ENCODE measurements at places on chromosomes 1 and 21. TPM values are rescaled to one million over a fixed set of nuclear protein-coding genes. Genes with fewer than 3 reads are reported as not detected.

- no peak for DNase-seq
Observed at GRCh38 chr1:36151134-36151844, 2.0 kb upstream of the TRAPPC3 start.

Gene OLIG2
- not detected for polyA plus RNA-seq

DNA sequence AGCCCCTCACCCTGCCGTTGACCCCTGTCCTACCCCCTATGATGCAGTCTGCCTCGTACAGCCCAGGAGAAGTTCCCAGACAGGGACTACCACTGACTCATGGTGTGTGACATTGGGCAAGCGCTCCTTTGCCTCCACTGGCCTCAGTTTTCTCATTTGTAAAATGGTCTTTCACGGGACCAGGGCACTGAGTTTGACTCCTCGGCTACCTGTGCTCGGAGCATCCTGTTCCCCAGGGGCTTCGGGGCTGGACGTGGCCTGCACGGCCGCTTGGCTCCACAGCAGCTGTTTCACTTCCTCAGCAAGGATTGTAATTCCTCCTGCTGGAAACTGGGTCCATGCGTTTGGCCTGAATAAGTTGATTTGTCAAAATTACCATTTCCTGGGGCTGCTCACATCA, 277.3 kb downstream of the MATN1 start:
- DNase-seq = no peak

DNA sequence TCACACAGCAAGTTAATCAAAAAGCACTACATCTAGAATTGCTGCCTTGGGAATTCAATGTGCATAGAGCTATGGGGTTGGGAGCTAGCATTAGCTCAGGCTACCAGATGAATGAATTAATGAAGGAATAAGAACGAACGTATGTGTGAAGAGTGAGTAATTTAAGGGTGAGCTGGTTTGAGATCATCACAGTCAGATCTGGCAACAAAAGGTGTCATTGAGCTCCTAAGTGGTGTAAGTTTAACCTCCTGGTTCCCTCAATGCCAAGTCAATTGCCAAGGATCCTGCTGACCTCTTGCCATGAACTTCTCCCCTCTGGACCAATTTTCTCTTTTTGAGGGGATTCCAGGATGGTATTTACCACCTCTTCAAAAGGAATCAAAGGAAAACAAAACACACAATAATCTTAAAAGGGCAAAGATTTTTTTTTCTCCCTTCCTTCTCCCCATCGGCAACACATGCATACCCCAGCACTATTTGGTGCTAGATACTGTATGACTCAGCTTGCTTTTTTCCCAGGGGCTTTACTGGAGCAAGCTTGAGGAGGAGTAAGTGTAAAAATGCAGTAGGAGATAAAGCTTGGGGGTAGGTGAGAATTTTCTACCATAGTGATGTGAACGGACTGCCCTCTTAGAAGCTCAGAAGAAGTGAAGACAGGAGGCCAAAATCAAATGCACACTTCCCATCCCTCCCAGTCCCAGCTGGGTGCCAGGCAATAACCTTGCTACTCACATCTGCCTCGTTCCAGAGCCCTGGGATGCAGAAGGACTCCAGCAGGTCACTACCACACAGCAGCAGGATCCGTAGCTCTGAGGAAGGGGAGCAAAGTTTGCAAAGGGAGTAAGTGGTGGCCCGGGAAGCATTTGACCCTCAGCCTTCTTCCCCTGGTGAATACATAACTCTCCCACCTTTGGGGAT, 92.0 kb downstream of the LAMC2 start:
- no peak for DNase-seq

DNA sequence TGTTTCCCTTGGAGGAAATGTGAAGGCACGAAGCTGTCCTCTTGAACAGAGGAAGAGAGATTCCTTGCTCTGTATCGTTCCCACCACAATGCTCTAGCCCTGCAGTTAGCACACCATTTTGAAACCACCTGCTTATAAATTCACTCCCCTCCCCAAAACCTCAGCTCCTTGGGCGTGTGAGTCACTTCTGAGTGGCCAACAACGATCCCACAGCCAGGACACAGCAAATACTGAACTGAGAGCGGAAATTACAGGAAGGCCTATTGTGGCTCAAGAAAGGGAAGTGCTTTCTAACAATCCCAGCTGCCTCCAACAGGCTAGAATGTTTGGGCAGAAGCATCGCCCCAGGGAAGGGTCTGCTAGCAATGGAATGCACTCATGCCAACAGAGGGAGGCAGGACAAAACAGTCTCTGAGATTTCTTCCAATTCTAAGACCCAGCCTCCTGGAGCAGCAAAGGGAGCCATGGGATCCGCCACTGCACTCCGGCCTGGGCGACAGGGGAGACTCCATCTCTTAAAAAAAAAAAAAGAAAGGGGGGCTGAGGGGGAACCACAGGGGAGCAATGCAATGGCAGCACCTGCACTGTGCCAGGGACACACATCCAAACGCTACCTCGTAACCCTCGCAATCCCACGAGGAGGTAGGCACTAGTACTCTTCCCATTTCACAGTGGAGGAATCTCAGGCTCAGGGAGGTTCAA, 1.9 kb downstream of the TMEM53 start:
- no peak for DNase-seq

DNA sequence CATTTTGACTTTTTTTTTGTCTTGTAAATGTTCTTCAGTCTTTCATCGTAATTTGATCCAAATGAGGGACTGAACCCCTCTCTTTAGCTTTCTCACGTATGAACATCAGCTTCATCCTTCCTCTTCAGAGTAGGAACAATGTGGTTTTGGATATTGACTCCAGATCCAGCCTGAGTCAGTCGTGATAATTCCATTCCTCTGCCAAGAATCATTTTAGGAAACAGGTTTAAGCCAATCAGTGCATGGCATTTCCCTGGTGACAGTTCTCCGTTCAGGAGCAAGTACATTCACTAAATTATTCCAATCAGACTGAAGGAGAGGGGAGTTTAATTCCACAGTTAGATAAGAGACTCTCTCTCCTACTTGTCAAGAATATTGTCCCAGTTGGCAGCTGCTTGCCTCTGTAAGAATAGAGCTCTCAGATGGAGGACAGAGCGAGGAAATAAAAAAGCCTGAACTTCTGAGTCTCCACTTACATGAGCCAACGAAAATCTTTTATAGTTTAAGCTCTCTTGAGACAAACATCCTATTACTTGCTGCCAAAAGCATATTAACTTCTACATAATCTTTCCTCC, 18.6 kb downstream of the RHOU start:
- no peak for DNase-seq

All from renal cortex interstitium (tissue), 15 donors.